Activated naive CD4-positive, alpha-beta T cell treated with anti-CD3 and anti-CD28 coated beads, Interleukin-2, amount 50 U/mL, for 72 hours (primary cell): ENCODE measurements at places on chromosomes 3 and 15. TPM values are rescaled to one million over a fixed set of nuclear protein-coding genes. Genes with fewer than 3 reads are reported as not detected.

SYNPR gene
- not detected for total RNA-seq

- no peak for DNase-seq
Observed at GRCh38 chr15:51726302-51727073, 11.0 kb downstream of the LYSMD2 start.

DNA sequence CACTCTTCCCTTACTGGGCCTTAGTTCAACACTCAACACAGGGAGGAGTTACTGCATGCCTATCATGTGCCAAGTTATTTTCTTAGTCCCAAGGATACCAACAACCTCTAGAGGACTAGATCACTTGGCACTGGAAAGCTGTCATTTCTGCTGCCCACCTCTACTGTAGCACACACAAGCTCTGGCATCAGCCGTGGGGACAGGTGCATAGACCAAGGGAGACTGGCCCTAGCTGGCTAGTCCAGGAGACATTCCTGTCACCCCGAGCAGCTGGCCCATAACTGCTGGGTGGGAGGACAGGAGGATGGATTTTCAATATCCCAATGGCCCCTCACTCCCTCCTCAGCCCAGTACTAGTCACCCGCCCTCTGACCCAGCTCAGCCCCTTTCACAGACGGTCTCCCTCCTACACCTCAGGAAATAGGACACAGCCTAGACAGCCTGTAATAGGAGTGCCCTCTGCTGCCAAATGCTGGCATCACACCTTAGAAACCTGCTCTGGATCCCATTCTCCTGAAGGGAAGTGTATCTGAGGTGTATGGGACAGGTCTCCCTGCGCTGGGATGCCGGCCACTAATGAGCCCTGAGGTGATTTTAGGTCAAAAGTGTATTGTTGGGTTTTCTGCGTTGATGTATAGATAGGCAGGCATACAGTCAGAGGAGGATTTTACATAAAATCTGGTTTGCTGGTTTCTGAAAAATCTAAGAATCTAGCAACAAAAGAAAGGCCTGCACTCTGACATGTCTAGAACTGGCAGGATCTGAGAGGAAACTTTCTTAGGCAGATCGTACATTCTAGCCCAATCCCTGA, 3.4 kb upstream of the DZIP1L start:
- no peak for DNase-seq

- DNase-seq, result no peak
Observed at GRCh38 chr3:42762046-42762724, 10.9 kb downstream of the CCDC13 start.
